Panc1 (cell line): ENCODE measurements at places on chromosomes 11 and 22. TPM values are rescaled to one million over a fixed set of nuclear protein-coding genes. Genes with fewer than 3 reads are reported as not detected.

DNA sequence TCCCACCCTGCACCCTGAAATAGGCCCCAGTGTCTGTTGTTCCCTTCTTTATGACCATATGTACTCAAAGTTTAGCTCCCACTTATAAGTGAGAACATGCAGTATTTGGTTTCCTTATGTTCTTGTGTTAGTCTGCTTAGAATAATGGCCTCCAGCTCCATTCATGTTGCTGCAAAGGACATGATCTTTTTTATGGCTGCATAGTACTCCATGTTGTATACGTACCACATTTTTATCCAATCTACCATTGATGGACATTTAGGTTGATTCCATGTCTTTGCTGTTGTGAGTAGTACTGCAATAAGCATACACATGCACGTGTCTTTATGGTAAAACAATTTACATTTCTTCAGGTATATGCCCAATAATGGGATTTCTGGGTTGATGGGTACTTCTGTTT lies 59.4 kb upstream of the ANGPTL5 start:
- H3K4me1 ChIP-seq = peaks cover 3% of the 10 kb centered on the region; the same call in 1 of the 2 replicates
- DNase-seq = no peak
- no peaks in the 10 kb centered on the region for H3K27me3 ChIP-seq
- H3K36me3 ChIP-seq = no peaks in the 10 kb centered on the region

- no peaks in the 10 kb centered on the region for H3K27me3 ChIP-seq
- H3K36me3 ChIP-seq = peaks cover 3% of the 10 kb centered on the region
- no peaks in the 10 kb centered on the region for H3K4me1 ChIP-seq
- no peak overlapping the region for H3K4me3 ChIP-seq
- DNase-seq = no peak
Measured at GRCh38 chr11:71462726-71463125, 9.7 kb downstream of the NADSYN1 start.

GRCh38 chr11:34451053-34451452 lies 12.3 kb downstream of the CAT start:
- H3K4me1 ChIP-seq = 0 out of 2 replicates have a peak, but pooled peaks cover 3% of the 10 kb centered on the region
- H3K27ac ChIP-seq = no peak overlapping the region
- no peak overlapping the region for H3K4me3 ChIP-seq
- H3K36me3 ChIP-seq = peaks cover 46% of the 10 kb centered on the region

DNA sequence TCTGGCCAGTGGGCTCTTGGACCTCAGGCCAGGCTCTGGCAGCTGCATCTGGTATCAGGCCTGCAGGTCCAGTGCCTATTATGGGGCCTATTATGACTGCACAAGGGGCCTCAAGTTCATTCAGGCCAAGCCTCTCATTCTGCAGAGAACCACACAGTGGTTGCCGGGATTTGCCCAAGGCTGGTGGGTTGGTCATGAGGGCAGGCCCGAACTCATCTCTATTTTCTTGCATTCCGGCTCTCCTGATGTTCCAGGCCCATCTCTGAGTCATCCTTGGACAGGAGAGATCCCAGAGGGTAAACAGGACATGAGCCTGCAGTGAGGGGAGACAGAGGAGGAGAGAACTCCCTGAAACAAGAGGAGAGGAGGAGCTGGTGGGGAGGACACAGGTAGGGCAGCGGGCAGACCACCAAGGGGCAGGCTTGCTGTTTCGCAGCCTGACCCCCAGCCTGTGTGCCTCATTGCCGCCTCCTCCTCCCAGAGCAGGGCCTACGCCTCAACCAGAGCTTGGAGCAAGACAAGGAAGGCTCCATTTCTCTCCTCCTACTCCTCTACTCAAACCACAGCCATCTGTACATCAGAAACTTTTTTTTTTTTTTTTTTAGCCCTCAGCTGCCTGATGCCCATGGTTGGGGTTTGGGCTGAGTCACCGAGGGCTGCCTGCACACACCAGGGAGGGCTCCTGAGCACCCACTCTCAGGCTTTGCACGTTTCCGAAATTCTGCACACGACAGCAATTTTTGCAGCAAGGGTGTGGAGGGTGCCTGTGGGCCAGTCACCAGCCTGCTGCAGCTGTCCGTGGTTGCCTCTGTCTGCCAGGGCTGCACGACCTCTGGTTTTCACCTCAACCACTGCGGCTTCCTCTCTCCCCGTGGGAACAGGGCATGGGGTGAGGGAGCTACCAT lies 12.7 kb upstream of the TREH start:
- H3K27ac ChIP-seq = no peak overlapping the region
- H3K27me3 ChIP-seq = no peaks in the 10 kb centered on the region
- DNase-seq = no peak
- peaks cover 3% of the 10 kb centered on the region for H3K4me1 ChIP-seq

DNA sequence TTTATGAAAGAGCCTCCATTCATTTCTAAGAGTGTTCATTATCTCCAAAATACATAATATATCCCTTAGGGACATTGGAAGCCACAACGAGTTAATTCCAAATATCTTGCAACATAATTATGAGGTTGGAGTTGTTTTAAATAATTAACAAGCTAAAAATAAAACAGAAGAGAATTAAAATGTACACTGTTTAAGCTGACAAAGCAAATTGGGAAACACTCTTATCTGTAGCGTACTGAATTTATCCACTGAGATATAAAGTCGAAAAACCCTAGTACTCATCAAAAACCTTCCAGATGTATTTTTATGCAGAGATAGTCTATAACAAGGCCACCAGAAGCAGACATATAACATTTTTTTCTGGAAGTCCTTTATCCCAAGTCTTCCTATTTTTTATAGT lies 6.3 kb upstream of the OR5B2 start:
- H3K4me3 ChIP-seq = no peak overlapping the region
- no peaks in the 10 kb centered on the region for H3K27me3 ChIP-seq
- no peaks in the 10 kb centered on the region for H3K4me1 ChIP-seq
- no peak for DNase-seq
- H3K36me3 ChIP-seq = no peaks in the 10 kb centered on the region

GRCh38 chr22:27911330-27911729 lies 7.7 kb downstream of the PITPNB start:
- H3K4me3 ChIP-seq = no peak overlapping the region
- no peaks in the 10 kb centered on the region for H3K27me3 ChIP-seq
- DNase-seq = no peak
- H3K4me1 ChIP-seq = peaks cover 11% of the 10 kb centered on the region; the same call in 1 of the 2 replicates
- peaks cover 18% of the 10 kb centered on the region; the same call in 1 of the 2 replicates for H3K36me3 ChIP-seq
- no peak overlapping the region for H3K27ac ChIP-seq

DNA sequence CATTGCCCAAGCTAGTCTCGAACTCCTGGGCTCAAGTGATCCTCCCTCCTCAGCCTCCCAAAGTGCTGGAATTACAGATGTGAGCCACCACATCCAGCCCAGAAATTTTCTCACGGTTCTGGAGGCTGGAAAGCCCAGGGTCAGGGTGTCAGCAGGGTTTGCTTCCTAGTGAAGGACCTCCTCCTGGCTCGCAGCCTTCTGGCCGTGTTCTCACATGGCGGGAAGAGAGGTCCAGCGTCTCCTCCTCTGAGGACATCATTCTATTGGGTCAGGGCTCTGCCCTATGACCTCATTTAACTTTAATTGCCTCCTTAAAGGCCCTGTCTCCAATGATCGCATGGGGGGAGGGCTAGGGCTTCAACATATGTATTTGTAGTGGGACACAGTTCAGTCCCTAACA lies 38.1 kb downstream of the SDHAF2 start:
- no peaks in the 10 kb centered on the region for H3K27me3 ChIP-seq
- no peaks in the 10 kb centered on the region for H3K4me1 ChIP-seq
- H3K36me3 ChIP-seq = no peaks in the 10 kb centered on the region
- no peak overlapping the region for H3K27ac ChIP-seq

- H3K4me3 ChIP-seq = no peak overlapping the region
- no peaks in the 10 kb centered on the region for H3K36me3 ChIP-seq
- DNase-seq = no peak
- no peaks in the 10 kb centered on the region for H3K4me1 ChIP-seq
- H3K27me3 ChIP-seq = no peaks in the 10 kb centered on the region
- H3K27ac ChIP-seq = no peak overlapping the region
Measured at GRCh38 chr11:121892131-121892681, 223.8 kb downstream of the BLID start.

DNA sequence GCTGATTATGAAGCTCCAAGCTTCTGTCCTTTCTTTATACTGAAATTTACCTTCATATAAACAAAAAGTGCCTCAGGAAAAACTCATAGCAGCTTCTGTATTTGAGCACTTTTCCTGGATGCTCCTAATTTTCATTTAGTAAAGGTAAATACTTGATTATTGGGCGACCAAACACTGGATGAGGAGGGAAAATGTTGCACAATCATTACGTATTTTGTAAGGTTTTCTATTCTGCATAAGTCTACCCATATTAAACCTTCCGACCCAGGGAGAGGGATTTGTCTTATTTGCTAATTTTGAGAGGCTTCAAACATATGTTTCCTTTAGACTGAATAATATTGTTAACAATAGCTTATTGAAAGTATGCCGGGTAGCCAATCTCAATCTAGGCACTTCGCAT lies 4.3 kb upstream of the SLC6A5 start:
- H3K27ac ChIP-seq = no peak overlapping the region
- peaks cover 19% of the 10 kb centered on the region for H3K27me3 ChIP-seq
- H3K4me3 ChIP-seq = no peak overlapping the region
- no peaks in the 10 kb centered on the region for H3K4me1 ChIP-seq
- no peaks in the 10 kb centered on the region for H3K36me3 ChIP-seq

DNA sequence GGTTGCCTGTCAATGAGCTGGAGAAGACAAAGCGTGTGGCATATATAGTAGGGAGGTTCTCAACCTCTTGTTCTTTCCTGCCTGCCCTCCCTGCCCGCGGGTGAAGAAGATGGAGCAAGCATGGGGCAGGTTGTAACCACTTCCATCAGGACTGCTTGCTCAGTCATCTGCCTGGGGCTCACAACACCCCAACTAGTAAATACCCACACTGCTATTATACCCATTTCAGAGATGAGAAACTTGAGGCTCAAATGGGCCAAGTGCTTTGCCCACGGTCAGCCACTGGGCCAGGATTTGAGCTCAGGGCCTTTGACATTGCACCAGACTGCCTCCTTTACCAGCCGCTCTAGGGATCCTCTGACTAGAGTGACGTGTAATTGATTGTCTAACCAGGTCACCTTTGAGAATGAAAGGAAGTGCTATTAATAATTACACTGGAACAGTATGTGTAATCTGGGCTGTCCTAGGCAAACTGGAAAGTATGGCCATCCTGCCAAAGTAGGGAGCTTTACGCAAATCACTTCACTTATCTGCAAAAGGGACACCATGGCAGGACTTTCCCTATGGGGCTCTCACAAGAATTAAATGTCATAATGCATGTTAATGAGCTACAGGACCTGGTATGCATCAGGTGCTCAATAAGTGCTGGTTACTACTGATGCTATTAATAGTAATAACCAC lies 2.8 kb upstream of the CDC42EP1 start:
- H3K27ac ChIP-seq = no peak overlapping the region
- no peaks in the 10 kb centered on the region; the same call in 1 of the 2 replicates for H3K36me3 ChIP-seq
- no peak for DNase-seq
- no peaks in the 10 kb centered on the region for H3K27me3 ChIP-seq
- peaks cover 18% of the 10 kb centered on the region for H3K4me1 ChIP-seq
- no peak overlapping the region for H3K4me3 ChIP-seq

GRCh38 chr22:42340829-42341383 lies 70.5 kb upstream of the TCF20 start:
- peaks cover 20% of the 10 kb centered on the region for H3K4me1 ChIP-seq
- H3K27me3 ChIP-seq = no peaks in the 10 kb centered on the region
- no peak for DNase-seq
- no peak overlapping the region for H3K27ac ChIP-seq
- no peak overlapping the region for H3K4me3 ChIP-seq
- H3K36me3 ChIP-seq = no peaks in the 10 kb centered on the region

DNA sequence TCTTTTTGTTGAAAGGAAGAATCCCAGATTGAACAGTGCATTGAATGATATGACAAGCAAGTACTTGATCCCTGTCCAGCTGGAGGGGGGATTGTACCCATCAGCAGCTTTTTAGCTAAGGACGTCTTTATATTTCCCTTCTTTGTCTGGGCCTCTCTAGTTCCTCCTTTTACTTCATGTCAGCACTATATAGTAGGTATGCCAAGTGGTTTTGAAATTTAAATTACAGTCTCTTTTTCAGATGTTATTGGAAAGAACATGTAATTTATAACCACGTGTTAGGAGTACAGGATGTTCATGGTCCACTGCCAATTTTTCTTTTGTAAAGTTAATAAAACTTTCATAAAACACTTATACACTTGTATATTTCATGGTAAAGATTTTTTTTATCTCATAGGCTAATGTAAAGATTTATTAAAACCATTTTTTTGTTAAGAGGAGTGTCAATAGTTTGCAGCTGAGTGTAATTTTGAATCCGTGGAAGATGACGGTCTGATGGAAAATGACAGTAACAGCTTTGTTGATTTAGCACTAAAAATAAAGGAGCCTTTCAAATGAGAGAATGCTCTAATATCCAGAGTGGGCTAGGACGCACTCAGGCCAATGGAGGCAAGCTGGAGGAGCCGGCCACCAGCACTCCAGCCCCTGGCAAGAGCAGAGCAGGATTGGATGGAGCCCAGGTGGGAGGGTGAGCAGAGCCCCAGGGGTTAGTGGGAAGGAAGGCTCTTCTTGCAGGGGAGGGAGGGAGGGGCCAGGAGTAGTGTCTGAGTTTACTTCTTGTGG lies 488.3 kb downstream of the INSC start:
- no peak overlapping the region for H3K4me3 ChIP-seq
- no peak overlapping the region for H3K27ac ChIP-seq
- H3K27me3 ChIP-seq = no peaks in the 10 kb centered on the region; the same call in 1 of the 2 replicates
- DNase-seq = no peak
- H3K4me1 ChIP-seq = no peaks in the 10 kb centered on the region

DNA sequence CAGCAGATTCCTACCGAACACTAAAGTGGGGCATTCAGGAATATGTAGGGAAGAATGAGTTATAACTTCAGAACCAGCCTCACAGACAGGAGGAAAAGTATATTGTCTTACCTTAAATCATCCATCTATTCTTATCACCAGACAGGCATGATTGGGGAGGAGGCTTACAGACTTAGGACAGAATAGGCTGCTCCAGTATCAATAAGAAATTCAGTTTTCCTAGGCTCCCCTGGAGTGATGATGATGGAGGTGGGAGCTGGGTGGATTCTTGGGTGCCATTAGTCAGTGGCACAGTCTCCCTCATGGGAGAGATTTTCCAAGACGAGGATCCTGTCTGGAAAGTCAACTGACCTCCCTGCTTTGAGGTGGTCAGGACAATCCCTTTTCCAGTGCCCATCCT lies 225.0 kb downstream of the AASDHPPT start:
- H3K27ac ChIP-seq = no peak overlapping the region
- H3K4me3 ChIP-seq = no peak overlapping the region
- no peak for DNase-seq
- no peaks in the 10 kb centered on the region for H3K36me3 ChIP-seq
- H3K4me1 ChIP-seq = no peaks in the 10 kb centered on the region

C11orf65 gene
- 0.18 TPM for total RNA-seq

CD248 gene
- total RNA-seq = 0.15 TPM

KCNJ1 gene
- not detected for total RNA-seq

FOLR2 gene
- total RNA-seq = not detected

KCNE3 gene
- total RNA-seq = 0.15 TPM

LIF gene
- 34.4 TPM for total RNA-seq

OR4D5 gene
- total RNA-seq = not detected

RANGAP1 gene
- 140 TPM for total RNA-seq

CNIH2 gene
- total RNA-seq = 9.3 TPM

TEX54 gene
- not detected for total RNA-seq

CCDC89 gene
- 1.7 TPM for total RNA-seq
